ENCODE measurements at places on chromosomes 1 and 21.

DNA sequence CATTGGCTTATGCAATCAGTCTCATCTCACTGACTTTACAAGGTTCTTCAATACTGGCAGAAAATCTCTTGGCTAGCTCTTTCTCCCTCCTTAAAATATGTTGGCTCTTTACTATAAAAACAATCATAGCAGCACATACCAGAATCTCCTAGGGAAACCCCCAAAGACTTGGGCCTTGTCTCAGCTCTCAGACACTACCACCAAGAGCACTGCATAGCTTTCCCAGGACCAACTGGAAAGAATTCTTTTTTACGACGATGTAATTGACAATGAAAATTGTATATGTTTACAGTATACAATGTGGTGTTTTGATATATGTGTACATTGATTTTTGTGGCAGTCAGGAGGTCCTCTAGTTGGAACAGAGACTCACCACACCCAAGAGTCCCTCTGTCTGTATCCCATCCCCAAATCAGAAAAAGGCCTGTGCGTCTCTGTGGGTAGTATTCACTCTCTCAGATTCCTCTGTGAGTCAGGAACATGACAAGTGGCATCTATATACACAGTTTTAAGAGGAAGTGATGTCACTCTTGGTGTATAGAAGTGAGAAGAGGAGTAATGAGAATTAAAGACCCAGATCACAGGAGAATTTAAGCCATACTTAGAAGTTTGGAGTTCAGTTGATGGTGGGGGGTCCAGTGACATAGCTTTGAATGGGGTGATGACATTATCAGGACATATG lies 21.1 kb downstream of the SMAP2 start:
- no peak for DNase-seq

DNA sequence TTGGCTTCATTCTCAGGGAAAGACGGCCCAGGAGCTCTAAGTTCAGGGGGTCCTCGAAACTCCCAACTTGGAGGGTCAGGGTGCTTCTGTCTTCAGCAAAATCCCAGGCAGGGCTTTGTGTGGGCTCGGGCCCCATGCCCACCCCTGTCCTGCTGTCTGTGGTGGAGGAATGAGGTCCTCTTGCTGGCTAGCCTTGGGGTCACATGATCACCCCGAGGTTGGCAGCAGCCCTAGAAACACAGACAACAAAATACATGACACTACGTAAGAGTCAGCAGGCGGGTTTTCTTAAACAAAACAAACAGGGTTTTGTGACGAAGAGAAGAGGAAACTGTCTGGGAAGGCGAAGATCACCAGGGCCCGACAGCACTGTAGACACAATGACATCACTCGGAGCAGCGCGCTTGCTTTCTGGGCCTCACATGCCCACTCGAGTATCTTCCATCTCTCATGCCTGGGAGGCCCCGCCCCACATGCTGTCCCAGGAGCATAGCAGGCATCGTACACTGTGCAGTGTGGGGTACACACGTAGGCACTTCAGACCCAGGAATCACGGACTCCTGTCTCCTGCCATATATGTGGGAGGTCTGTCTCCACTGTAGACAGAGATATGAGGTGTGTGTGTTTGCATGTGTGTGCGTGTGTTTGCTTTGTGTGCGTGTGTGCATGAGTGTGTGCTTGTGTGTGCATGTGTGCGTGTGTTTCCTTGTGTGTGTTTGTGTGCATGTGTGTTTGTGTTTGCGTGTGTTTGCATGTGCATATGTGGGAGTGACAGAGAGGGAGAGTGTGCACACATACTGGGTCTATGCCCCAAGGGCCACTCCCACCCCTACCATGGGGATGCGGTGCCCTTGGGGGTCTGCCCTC lies 94.7 kb downstream of the SIK1 start:
- DNase-seq, result peak; percentile 45

DNA sequence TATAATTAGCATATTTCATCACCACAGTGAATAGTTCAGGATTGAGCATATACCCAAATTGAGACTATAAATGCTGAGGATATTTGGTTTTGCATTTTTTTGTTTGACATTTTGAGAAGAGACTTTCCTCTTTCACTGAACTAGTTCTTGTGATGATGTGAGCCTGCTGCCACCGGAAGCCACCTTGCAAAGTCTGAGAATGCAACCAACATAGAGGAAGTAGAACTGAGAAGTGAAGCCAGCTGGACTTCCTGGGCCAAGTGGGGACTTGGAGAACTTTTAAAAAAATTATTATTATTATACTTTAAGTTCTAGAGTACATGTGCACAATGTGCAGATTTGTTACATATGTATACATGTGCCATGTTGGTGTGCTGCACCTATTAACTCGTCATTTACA lies 102.3 kb downstream of the RPE65 start:
- no peak for DNase-seq

- no peak for DNase-seq
These were observed 296.9 kb upstream of the RUNX1 start for GRCh38 chr21:35345954-35346353.

GRCh38 chr1:172206256-172206655 lies 214.2 kb upstream of the C1orf105 start:
- DNase-seq, result no peak

DNA sequence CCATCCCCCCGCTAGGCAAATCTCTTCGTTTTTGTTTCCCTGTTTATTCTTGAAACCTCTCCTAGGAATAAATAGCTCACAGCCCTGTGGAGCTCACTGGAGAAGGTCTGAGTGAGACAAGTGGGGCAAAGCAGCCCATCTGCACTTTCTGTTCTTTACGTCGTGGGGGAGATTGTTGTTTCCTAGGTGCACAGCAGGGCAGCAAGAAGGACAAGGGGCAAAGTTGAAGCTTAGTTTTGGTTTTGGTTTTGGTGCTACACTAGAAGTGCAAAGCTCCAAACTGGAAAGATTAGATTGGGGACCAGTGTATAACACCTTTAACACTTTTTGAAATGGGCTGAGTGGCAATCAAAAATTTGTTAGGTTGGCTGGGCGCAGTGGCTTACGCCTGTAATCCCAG lies 76.6 kb downstream of the GPR88 start:
- no peak for DNase-seq

DNA sequence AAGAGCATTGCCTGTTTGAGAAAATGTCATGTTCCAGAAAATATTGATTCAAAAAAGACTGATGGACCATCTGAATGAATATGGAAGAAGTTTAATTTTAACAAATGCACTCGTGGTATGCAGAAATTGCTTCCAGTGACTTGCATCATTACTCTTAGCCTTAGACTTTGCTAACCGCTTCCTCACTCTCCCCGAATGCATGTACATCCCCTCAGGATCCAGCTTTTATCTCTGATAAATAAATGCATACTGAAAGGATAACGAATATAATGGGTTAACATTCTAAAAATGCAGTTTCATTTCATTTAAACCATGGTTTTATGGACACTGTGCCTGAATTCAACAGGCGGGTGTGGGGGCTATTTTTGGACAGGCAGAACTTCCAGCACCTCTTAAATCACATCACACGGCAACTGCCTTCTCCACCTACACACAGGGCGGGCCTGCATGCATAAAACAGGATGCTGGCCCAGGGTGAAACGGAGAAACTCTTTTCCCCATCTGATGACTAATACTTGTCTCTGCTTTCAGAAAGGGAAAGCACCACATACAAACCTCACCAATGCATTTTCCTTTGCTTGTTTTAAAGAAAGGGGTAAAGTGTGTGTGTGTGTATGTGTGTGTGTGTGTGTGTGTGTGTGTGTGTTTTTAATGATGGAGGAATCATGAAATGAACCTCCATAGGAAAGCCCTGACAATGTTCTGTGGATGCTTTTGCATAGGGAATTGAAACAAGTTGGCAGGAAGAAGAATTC lies 48.7 kb downstream of the SPAG17 start:
- no peak for DNase-seq

DNA sequence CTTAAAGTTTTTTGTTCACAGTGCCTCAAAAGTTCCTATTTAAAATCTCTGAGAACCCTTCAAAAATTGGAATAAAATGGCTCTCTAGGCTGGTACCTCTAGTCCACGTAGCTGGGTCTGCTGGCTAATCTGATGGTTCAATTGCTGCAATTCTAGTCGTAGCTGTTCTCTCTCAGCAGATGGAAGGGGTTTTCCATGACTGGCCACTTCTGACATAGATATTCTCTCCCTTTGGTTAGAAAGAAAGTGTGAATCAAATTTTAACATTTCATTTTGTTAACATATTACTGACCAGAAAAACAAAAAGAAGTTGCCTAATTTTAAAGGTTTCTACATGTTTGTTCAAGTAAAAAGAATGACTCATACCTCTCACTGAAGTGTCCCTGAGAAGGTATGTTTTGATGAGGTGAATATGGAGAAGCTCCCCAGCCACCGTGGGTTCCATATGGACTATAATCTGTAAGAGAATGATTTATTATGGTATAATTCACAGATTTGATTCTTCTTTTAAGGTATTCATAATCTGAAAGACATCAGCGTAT lies 29.3 kb upstream of the SERPINC1 start:
- DNase-seq, result no peak

GRCh38 chr1:227793948-227794816 lies 21.3 kb upstream of the PRSS38 start:
- peak; percentile 54 for DNase-seq

Measured in PC-9 (cell line).